ENCODE measurements at places on chromosomes 3 and 15.

GRCh38 chr3:32147509-32147908 is 41.1 kb downstream of the GPD1L start:
- DNase-seq, result no peak

GRCh38 chr3:6531153-6531552 is 329.8 kb upstream of the GRM7 start:
- no peak for DNase-seq

- peak; percentile 33 for DNase-seq
Measured at GRCh38 chr15:25933456-25934158, 70.5 kb upstream of the ATP10A start.

GRCh38 chr3:46909535-46910161 is 32.1 kb downstream of the PTH1R start:
- DNase-seq, result peak; percentile 74

GRCh38 chr3:38397320-38397719 is 50.7 kb downstream of the XYLB start:
- no peak for DNase-seq

DNA sequence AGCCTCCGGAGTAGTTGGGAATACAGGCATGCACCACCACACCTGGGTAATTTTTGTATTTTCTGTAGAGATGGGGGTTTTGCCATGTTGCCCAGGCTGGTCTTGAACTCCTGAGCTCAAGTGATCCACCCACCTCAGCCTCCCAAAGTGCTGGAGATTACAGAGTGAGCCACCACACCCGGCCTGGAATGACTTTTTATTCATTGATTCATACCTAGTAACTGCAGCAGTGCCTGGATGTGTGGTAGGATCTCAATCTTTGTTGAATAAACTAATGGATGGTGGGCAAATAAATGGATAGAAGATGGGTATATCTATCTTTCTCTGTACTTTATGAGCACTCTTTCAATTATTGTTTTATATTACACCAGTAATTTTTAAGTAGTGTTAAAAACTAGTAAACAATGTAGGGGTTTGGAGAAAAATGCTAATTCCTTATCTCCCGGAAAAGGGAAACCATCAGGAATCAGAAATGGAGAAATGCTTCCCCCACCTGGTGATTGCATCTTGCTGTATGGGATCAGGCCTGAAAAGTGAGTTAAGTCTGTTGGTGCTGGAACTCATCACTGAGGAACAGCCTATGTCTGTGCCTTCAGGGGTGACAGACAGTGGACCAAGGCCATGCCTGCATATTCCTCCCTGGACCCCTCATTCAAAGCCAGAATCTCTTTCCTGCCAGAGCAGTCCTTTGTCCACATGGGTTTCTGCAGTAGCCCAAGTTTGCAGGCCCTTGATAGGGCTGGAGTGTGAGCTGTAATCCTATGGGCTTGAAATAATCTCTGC is 161.0 kb upstream of the CTDSPL start:
- DNase-seq, result no peak
